Muscle of arm (tissue), 14 donors: ENCODE measurements at places on chromosomes 6 and 20. TPM values are rescaled to one million over a fixed set of nuclear protein-coding genes. Genes with fewer than 3 reads are reported as not detected.

DNA sequence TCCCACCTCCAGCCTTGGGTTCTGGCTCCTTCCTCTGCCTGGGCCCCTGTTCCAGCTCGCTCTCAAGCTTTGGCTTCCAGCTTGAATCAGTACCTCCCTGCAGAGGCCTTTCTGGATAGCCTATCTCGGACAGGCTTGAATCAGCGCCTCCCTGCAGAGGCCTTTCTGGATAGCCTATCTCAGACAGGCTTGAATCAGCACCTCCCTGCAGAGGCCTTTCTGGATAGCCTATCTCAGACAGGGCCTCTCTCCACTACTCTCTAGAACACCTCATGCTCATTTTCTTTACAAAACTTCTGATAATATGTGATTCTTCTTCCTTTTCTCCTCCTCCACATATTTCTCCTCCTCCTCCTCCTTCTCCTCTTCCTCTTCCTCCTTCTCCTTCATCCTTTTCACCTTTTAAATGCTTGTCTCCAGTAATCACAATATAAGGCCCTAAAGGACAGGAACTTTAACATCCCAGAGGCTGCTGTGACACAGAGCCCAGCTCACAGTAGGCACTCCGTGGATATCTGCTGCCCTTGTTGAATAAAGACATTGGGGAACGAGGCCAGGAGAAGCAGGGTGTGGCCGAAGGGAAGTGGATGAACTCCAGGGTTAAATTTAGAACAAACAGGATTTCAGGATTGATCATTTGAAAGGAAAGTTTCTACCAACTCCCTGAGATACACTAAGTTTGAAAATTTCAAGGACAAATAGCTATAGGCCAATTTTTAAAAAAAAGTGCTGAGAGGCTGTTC, 9.3 kb upstream of the RPS6KA2 start:
- DNase-seq = no peak

- DNase-seq = peak; percentile 57
Observed at GRCh38 chr6:87543696-87544473, 45.9 kb downstream of the RARS2 start.

GRCh38 chr6:46549155-46549554, 57.9 kb upstream of the RCAN2 start:
- no peak for DNase-seq

The KIFC1 gene
- 25.8 TPM for polyA plus RNA-seq

GRCh38 chr20:584161-584970, 25.7 kb downstream of the TCF15 start:
- DNase-seq = no peak

DNA sequence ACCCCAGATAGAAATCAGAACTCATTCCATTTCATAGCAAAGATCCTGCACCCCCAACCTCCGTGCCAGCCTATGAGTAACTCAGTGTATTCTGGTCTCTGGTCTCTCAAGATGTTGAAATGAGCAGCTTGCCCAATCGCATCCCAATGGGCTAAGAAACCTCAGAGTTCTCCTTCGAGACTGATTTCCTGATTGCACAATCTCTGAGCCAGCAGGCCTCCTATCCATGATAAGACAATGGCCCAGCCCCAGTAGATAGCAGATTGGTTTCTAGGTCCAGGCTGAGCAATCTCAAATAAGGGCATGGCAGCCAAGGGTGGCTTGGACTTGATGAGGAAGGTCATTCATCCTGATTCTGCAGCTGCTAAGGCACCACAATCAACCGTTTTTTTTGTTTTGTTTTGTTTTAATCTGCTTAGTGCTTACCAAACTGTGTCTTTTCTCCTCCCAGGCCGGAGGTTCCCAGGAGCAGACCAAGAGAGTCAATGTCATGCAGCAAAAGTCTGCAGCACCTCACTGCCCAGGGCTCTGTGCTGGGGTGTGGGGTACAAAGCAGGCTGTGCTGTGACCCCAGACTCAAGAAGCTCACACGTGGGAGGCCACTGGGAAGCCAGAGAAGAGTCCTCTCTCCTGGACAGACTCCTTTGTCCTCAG, 125.1 kb upstream of the NXT1 start:
- DNase-seq = no peak

DNA sequence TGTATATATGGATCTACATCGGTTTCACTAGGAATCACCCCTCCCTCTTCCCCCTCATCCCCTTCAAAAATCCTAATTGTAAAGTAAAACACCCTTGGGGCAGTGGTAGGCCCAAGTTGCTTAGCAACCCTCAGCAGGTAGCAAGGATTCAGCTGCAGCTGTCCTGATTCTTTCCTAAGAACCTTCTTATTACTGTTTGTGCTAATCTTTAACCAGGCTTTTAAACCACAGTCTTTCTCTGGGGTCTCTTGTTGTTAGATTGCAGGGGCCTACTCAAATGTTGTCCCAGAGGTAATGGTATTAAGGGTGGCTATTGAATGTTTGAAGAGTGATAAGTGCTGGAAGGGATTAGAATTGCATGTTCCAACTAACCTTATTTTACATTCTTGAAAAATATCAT, 46.4 kb downstream of the PRL start:
- peak; percentile 31 for DNase-seq

- no peak for DNase-seq
Observed at GRCh38 chr6:169794317-169795055, 43.1 kb downstream of the ERMARD start.

The TRIM31 gene
- not detected for polyA plus RNA-seq

The NEDD9 gene
- 14.2 TPM for polyA plus RNA-seq

The MOCS1 gene
- polyA plus RNA-seq = 5.6 TPM

DNA sequence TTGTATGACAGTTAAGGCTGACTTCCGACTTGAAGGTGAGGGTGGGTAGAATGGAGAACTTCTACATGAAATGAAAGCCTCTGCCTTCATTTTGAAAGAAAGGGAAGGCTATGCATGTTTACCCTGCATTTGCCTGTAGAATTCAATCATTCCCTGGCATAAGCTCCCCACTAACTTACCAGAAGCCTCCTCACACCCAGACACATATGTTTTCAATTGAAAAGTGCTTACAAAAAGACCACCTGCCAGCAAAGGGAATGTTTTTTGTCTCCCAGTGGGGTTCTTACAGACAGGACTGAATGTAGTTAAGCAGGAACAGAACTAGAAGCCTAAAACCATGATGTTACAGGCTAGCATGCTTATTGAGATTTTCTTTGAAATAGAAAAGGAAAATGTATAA, 392.1 kb upstream of the HSF2 start:
- DNase-seq = peak; percentile 65

The DAAM2 gene
- 38.8 TPM for polyA plus RNA-seq

GRCh38 chr20:10739566-10739965, 65.8 kb upstream of the JAG1 start:
- no peak for DNase-seq

DNA sequence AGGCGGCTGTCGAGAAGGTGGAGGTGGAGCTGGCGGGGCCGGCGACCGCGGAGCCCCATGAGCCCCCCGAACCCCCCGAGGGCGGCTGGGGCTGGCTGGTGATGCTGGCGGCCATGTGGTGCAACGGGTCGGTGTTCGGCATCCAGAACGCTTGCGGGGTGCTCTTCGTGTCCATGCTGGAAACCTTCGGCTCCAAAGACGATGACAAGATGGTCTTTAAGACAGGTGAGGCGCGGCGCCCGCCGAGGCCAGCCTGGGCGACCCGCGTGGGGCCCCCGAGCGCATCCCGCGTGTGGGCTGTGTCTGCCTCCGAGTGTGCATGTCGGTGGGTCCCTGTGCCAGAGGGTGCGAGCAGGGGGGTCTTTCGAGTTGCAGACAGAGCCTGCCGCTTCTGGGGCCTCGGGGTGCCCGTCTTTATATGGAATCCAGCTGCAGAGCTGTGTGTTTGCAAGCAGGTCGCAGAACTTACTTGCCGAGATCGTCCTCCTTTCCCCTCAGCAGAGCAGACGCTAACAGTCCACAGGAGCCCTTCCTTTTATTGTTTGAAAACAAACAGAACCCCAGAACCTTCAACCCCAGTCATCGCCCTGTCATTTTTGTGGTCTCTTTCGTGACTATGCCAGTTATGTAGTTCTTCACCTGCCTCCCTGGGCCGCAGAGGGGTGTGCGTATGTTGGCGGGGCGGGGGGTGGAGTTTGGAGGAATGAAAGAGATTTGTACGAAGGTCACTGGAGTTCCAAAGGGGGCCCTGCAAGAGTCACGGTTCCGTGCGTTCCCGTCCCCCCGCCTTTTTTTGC, 766 bp downstream of the SLC16A10 start:
- DNase-seq = no peak

DNA sequence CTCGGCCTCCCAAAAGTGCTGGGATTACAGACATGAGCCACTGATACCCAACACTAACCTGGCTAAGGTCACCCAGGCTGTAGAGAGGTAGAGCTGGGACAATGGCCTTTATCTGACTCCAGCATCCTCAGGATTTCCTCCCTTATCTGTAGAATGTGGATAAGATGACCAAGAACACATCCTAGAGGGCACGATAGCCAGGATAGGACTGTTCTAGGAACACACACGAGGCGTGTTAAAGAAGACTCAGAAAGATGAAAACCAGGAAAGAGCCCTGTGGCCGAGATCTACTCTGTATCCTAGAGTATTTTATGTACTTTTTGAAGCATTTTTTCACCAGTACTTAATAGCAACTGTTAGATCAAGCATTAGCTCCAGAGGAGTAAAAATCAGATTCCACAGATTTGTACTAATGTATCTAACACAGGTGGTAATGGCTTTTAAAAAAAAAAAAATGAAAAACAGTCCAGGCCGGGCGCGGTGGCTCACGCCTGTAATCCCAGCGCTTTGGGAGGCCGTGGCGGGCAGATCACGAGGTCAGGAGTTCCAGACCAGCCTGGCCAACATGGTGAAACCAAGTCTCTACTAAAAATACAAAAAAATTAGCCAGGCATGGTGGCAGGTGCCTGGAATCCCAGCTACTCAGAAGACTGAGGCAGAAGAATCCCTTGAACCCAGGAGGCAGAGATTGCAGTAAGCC, 17.3 kb downstream of the PPP1R10 start:
- no peak for DNase-seq
